Stimulated activated CD8-positive, alpha-beta memory T cell treated with anti-CD3 and anti-CD28 coated beads, Interleukin-4, amount 100 ng/mL, for 4 hours (primary cell): ENCODE measurements at places on chromosomes 6 and 20.

GRCh38 chr6:157014871-157015270, 237.7 kb downstream of the ARID1B start:
- no peak for DNase-seq

- DNase-seq = no peak
Measured at GRCh38 chr6:18078866-18079265, 43.6 kb downstream of the NHLRC1 start.

GRCh38 chr20:3727401-3728021, 5.0 kb upstream of the HSPA12B start:
- no peak for DNase-seq

DNA sequence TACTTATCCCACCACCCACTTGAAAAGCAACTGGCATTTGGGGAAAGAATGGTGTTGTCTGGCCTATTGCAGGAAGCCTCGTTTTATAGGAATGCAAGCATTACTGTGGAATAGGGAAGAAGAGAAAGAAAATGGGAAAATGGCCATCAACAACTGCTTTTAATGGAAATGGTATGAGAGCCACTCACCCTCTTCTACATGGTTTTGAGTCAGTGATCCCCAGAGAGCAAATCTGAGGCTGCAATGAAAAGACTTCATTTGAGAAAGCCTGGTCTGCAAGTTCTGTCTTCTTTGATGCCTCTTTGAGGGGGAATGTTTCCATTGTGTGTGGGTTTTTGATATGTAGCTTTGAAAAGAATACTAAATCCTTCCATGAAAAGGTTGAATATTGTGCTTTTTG, 172.3 kb upstream of the HDDC2 start:
- DNase-seq = no peak

- no peak for DNase-seq
Measured at GRCh38 chr20:56986931-56987720, 279.3 kb downstream of the BMP7 start.

DNA sequence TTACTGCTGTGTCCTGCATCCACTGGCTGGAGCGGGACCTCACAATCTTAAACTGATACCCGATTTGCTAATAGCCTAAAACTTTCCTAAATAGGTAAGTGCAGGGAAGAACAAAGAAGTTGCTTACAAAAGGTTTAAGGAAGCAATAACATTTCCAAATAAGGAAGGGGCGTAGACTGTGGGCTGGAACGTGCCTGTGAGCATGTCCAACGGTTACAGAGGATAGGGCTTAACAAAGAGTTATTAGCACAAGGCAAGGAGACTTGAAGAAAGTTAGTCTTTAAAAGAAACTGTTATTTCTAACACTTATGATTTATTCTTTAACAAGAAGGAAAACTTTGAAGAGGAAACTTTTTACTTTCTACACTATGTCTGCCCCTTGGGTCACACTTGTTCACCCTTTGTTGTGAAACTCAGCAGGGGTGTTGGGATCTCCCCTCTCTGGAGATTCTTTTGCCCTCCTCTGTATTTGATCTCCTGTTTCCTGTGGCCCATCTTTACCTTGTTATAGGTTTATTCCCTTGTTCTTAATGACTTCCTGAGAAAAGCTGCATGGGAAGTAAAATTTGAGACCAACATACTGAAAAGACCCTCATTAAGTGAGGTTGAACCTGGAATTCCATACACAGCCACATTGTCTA, 28.7 kb downstream of the KAT14 start:
- no peak for DNase-seq

GRCh38 chr6:82045965-82046756, 201.4 kb downstream of the IBTK start:
- DNase-seq = no peak

DNA sequence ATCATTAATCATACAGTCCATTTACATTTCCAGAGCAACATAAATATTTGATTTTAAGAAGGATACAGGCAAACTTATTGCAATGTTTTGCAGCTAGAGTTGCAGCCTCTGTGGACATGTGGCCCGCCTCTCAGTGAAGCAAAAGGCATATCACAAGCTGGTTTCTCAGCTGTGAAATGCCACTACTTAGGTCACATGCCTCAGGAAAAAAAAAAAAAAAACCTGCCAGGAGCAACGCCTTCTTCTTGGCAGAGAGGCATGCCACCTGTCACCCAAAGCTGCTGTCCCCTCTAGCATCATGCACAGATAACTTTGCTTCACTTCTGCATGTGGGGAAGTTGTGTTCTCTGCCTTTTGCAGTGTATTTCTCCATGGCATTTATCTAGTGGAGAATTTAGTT, 18.5 kb downstream of the GRM1 start:
- no peak for DNase-seq

DNA sequence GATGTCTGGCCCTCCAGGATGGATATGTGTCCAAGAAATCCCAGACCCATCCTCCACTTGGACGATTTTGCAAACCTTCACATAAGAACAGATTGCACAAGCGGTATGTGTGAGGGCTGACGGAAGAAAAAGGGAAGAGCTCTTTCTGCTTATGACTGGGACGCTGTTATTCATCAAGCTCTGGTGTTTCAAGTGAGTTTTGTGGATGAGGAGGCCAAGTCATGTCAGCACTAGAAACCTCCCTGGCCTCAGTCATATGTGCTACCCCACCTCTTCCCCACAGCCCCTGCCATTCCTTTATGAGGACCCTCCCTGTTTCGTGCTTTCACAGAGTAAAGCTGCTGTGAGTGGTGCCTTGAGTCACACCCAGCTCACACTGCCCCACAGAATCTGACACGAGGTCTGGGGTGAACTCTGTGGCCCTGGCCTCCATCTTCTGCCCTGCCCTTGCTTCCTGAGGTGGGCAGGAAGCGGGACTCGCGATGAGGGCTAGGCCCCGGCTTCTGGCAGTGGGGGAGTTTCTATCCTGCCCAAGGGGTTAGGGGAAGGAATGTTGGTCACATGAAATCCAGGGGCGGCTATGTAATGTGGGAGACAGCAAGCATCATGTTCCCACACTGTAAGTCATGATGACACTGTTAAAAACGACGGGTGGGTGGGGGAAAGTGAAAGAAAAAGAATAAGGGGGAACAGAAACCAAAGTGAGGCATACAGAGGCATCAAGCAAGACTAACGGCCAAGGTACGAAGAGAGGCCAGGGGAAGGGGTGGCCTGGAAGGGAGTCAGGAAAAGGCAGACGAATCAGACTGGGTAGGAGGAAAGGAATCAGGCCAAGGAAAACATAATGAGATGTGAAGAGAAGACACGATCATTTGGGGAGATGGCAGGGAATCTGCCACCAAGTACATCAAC, 78.1 kb downstream of the PRDM1 start:
- no peak for DNase-seq

GRCh38 chr6:100432136-100432535, 32.6 kb downstream of the SIM1 start:
- DNase-seq = no peak

- no peak for DNase-seq
Measured at GRCh38 chr6:88445188-88445965, 279.2 kb upstream of the CNR1 start.

- DNase-seq = no peak
Measured at GRCh38 chr6:36119209-36119608, 11.1 kb upstream of the MAPK13 start.

DNA sequence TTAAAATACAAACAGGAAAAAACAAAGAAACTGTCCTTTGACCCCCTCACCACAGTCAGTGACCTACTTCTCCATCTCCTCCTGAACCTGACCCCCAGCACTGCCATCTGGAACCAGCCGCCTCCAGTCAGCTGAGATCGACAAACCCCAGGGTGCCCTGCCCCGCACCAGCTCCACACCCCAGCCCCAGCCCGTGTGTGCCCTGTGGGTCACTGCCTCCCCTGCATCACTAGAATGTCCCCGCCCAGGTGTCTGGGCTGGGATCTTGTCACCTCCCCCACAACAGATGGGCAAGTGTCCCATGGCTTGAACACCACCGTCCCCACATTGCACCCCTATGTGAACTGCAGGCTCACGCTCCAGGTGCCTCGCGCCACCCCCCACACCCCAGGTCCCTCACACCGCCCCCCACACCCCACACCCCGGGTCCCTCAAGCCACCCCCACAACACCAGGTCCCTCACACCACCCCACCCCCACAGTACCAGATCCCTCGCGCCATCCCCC, 13.3 kb downstream of the TAF4 start:
- DNase-seq = no peak
